Bronchial epithelial cell (primary cell): ENCODE measurements at places on chromosomes 16 and 17.

DNA sequence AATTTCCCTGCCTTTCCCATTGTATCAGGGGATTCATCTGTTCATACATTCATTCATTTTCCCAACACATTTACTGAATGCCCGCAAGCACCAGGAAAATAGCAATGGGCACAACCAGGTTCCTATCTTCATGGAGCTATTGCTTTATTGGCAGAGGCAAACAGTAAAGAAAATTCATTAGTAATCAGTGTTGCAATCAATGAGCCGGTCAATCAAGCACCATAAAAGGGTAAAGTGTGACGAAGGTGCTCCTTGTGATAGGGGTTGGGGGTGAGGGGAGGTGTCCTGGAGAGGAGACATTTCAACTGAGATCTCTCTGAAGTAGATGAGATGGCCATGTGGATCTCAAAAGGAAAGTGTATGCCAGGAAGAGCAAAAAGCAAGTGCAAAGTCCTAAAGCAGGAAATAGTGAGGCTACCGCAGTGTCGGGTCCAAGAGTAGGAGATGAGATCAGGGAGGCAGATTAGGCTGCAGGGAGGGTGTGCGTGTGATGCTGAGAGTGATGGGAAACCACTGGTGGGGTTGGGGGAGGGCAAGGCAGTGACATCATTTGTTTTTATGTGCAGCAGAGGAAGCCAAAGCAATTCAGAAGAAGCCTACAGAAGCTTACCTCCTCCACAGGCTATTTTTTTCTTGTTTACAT lies 28.4 kb downstream of the CDH13 start:
- DNase-seq, result no peak

DNA sequence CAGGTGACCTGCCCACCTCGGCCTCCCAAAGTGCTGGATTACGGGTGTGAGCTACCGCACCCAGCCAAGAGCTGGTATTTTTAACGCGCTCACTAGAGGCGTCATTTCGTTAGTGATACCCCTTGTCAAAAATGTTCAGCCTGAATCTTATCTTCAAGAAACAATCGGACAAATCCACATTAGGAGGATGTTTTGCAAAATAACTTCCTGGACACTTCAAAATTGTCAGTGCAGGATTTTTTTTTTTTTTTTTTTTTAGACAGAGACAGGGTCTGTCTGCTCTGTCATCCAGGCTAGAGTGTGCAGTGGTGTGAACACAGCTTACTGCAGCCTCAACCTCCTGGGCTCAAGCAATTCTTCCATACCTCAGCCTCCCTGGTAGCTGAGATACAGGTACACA lies 63.0 kb downstream of the RMI2 start:
- DNase-seq, result no peak

DNA sequence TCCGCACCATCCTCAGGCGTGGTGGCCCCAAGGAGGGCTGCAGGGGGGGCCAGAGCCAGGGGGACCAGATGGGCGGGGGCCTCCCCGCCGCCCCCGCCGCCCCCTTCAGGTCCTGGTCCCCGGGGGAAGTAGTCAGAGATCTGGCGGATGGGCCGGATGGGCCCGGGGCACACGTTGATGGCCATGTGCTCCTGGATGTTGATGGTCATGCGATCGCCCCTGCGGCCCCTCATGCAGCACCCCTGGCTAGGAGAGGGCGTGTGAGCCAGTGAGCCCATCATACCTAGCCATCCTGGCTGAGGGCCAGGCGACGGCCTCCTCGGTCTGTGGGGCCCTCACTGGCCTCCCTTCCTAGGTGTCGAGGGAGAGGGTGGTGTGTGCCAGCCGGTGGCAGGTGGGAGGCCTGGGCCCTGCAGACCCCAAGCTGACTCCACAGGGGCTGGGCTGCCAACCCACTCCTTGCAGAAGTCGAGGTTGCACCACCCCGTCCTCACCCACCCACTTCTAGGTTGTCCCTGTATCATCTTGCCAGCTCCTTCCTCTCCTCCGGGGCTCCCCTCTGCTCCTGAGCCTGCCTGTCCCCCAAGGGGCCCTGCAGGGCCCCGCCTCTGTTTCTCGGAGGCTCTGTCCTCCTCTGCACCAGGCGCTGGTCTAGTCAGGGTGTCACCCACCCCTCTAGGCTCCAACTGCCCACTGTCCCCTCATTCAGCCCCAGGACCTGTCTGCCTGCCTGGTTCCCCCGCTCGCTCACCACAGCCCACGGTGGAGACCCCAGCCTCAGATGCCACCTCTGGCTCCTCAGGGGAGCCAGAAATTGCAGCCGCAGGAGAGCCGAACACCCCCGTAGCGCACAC lies 610 bp downstream of the DOC2A start:
- DNase-seq, result no peak

- peak; percentile 87 for DNase-seq
These were observed 106.7 kb downstream of the CMIP start for GRCh38 chr16:81551151-81551808.

DNA sequence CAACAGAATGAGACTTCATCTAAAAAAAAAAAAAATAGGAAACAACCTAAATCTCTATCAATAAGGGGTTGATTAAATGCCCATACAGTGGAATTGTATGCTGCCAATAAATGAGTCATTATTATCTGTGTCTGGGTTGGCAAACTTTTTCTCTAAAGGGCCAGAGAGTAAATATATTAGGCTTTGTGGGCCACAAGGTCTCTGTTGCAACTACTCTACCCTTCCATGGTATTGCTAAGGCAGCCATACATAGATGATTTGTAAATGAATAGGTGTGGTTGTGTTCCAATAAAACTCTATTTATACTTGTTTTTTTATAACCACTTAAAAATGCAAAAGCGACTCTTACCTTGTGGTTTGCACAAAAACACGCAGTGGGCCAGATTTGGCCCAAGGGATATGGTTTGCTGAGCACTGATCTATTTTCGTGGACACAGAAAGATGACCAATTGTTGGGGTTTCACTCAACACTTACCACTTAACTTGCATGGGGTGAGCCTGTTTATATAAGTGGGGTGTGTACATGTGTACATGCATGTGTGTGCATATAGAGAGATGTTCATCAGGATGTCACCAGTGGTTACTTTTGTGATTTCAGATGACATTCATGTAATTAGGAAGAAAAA lies 12.4 kb upstream of the IL4R start:
- DNase-seq, result no peak

DNA sequence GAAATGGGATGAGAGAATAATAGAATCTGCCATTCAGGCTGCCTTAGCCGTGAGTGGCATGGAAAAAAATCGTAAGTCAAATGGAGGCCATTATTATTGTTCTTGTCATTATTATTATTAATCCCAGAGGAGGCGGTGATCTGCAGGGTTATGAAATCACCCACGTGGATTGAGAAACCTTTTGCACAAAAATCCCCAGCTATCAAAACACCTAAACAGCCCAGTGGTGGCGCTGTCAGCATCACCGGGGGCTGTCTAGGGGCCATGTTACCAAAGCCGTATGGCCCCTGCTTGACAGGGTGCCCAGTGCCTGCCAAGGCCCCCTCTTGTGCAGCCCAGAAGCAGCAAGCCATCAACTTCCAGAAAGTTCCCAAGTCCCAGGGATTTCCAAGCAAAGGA lies 25.2 kb downstream of the CNGB1 start:
- peak; percentile 33 for DNase-seq

GRCh38 chr16:85829751-85830445 lies 30.4 kb downstream of the COX4I1 start:
- DNase-seq, result no peak

DNA sequence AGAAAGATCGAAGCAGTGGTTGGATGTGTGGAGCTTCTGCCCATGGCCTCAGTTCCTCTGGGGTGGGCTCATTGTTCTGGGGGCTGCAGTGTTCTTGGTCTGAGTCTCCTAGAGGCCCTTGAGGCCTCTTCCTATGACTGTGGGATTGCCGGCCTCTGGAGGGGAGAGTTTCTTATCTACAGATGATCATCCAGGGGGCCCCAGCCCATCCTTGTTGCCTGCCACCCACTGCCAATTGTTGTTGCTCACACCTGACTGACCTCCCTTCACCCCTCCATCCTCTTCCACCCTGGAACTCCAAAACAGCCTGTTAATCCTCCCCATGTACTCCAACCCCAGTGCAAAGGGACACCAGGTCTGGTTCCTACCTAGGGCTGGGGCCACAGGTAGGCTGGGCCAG lies 5.9 kb downstream of the B3GNT9 start:
- no peak for DNase-seq

GRCh38 chr17:74619077-74619673 lies 4.4 kb downstream of the CD300E start:
- no peak for DNase-seq

- no peak for DNase-seq
These were observed 18.9 kb upstream of the CFAP20 start for GRCh38 chr16:58148099-58148498.

DNA sequence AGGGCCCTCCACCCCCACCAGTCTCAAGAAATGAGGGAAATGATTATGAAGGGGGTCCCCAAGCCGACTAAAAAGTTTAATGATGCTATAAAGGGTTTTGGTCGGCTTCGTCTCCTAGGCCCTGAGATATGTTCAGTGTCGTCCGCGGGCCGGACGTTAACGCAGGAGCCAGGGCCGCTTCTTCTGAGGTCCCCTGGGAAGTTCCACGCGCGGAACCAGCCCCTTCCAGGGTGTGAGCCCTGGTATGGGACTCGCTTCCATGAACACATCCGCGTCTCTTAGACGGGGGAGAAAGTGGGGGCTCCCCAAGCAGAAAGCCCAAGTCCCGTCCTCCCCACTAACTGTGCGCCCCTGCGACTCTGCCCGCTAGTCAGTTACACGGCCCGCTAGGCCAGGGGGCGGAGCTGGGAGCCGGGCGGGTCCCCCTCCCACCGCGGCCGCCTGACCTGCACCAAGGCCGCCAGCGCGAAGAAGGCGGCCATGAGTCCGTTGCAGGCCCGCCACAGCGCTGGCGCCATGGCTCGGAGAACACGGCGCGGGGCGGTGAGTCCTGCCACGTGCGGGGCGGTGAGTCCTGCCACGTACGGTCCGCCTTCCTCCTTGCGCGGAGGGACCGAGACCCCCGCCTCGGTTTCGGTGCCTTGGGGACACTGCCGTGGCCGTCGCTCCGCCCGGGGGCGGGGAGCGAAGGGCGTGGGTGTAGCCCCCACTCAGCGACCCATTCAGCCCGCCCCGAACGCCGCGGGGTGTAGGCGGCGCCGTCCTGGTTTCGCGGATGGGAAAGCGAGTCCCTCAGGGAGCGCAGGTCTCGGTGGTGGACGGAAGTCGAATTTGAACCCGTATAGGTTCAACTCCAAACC lies at the start of gene TMEM220:
TMEM220 (minus strand) TSS at position 690 of the 860 bp plus-strand sequence; CDS start at position 518, 172 bp downstream.
- DNase-seq, result peak; percentile 19

- peak; percentile 93 for DNase-seq
These were observed 797 bp downstream of the PRCD start for GRCh38 chr17:76540381-76541300.
